ENCODE measurements at places on chromosomes 2 and 18.

DNA sequence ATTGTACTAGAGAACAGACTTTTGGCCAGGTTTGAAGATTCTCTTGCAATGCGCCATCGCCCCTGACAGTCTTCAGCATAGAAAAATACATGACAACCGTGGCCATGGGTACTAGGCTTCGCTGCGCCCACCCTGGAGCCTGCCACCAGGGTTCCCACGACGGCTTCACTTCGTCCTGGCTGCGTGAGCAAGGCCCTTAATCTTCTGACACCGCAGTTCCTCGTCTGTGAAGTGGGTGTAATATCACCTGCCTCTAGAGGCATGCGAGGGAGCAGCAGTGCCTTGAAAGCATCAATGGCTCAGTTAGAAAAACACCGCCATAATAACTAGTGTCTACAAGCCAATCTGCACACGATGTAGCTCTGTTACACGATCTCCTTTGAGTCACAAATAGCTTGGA lies 175.2 kb upstream of the HS6ST1 start:
- no peak for DNase-seq

DNA sequence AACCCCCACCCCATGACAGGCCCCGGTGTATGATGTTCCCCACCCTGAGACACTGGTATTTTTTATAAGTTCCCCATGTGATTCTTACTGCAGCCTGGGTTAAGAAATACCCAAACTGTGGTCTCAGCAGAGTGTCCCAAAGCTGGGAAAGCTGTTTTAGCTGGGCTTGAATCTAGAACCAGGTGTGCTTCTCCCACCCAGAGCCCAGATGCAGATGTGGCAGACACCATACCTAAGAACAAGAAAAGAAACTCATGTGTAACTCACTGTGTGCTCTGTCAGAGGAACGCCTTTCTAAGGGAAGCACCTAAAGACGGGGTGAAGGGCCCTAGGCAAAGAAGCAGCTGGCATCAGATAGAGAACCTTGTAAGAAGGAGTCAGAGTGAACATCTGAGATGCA lies 23.9 kb downstream of the DOK1 start:
- DNase-seq, result no peak

DNA sequence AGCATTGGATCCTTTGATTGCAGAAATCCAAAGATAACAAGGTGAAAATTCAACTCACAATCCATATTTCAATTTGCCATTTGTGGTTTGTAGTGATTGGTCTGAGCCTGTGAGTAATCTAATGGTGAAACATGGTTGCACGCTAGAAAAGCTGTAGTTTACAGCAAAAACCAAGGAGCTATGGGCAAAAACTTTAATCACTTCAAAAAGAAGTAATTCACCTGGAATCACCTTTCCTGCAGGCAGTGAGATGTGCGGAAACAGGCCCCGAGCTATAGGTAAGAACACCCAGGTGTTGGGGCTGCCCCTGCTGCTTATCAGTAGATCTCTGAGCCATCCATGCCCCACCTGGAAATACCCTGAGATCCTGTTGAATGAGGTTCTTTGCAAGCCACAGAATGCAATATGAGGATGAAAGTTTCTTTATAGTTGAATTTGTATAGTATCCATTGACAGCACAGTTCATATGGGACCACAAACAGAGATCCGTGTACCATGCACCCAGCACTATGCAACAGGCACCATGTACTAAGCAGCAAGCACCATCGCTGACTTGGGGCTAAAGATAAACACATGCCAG lies 208.2 kb downstream of the SPP2 start:
- DNase-seq, result no peak

DNA sequence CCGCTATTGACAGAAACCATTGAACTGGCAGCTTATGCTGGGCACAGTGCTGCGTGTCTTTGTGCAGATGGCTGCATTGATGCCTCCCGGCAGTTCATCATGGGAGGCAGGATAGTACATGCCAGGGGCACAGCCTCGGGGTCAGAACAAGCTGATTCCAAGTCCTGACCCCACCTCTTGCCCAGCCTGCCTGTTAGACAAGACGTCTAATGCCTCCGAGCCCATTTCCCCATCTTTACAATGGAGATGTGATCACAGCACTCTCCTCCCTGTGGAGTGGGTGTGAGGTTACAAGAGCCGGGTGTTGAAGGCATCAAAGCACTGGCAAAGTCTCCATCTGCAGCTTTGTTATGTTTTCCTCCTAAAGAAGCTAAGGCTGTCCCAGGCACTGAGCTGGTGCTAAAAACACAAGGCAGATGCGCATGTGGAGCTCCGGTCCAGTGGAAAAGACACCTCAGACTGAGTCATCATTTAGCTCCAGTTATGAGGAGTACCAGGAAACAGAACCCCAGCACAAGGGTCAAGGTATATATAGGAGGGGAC lies 125.7 kb upstream of the EPAS1 start:
- no peak for DNase-seq

GRCh38 chr18:51236225-51236624 lies 38.7 kb upstream of the MEX3C start:
- no peak for DNase-seq

Measured in stimulated activated CD8-positive, alpha-beta memory T cell treated with anti-CD3 and anti-CD28 coated beads, Interleukin-15, amount 100 ng/mL, for 24 hours (primary cell).